Brain pericyte (primary cell): ENCODE measurements at places on chromosomes 13 and 19.

DNA sequence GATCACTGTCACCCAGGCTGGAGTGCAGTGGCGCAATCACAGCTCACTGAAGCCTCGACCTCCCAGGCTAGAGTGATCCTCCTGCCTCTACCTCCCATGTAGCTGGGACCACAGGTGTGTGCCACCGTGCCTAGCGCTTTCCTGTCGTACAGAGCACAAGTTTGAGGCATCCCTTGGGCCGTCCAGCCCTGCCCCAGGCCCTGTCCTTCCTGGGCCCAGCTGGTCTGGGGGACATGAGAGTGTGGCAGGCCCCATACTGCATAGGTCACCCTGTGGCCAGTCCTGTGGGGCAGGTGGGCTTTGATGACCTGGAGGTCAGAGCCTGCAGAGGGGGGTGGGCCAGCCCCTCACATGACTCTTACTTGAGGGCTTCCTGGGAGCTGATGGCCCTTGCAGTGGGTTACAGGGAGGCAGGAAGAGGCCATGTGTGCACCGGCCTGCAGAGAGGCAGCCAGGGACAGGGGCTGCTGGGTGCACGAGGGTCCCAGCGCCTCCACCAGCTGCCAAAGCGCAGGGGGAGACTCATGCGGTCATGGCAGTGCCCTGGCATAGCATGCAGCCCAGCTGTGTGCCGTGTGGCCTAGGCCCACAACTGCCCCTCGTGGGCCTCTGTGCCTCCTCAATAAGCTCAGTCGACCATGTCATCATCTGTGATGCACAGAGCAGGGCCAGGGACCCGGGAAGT, 61.4 kb downstream of the KDM4B start:
- no peak for DNase-seq

- no peak for DNase-seq
These were observed 7.9 kb downstream of the GPC6 start for GRCh38 chr13:93234459-93234858.

- DNase-seq = no peak
These were observed 3.8 kb downstream of the ELAVL1 start for GRCh38 chr19:8001651-8001994.

DNA sequence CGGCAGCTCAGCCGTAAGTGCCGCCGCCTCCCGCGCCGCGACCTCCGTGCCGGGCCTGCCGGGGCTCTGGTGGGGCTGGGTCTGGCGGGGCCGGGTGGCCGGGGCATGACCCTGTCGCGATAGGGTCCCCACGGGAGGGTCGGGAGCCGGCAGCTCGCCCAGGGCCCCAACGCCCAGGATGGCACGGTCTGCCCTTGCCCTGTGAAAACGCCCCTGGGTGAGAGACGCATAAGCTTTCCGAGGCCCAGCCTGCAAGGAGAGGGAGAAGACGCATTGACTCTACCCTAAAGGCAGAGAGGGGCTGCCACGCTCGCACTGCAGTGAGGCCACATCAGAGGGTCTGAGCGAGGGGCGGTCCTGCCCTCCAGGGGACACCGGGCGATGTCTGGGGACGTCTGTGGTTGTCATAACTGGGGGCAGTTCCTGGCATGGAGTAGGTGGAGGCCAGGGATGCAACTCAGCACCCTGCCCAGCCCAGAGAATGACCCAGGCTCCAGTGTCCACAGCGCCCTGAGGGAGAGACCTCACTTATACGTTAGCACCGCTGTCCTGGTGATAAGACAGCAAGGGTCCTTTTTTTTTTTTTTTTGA, 539 bp downstream of the ZNF554 start:
- no peak for DNase-seq

GRCh38 chr19:33721735-33722297, 74.9 kb upstream of the KCTD15 start:
- DNase-seq = no peak

DNA sequence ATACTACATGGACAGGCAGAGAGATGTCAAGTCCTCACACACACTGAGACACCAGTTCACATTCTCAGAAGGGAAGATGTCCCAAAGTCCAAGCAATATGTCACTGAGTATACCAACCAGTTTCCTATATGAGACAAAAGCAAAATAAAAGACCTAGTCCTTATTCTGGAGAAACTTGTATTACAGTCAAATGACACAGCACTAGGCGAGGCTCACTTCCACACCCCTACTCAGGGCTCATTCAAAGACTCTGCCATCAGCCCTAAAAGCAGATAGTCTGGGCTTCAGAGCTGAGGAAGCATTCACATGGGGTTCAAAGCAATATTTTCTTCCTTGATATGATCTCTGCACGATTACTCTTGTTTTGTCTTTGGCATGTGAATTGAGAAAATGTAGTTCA, 129.9 kb upstream of the UBL3 start:
- no peak for DNase-seq

- DNase-seq = no peak
These were observed 335 bp upstream of the SOX1 start for GRCh38 chr13:112066624-112067004.

GRCh38 chr13:110108348-110109139, 198.4 kb downstream of the COL4A1 start:
- peak; percentile 50 for DNase-seq

GRCh38 chr19:29278716-29279115, 65.8 kb upstream of the UQCRFS1 start:
- DNase-seq = no peak

DNA sequence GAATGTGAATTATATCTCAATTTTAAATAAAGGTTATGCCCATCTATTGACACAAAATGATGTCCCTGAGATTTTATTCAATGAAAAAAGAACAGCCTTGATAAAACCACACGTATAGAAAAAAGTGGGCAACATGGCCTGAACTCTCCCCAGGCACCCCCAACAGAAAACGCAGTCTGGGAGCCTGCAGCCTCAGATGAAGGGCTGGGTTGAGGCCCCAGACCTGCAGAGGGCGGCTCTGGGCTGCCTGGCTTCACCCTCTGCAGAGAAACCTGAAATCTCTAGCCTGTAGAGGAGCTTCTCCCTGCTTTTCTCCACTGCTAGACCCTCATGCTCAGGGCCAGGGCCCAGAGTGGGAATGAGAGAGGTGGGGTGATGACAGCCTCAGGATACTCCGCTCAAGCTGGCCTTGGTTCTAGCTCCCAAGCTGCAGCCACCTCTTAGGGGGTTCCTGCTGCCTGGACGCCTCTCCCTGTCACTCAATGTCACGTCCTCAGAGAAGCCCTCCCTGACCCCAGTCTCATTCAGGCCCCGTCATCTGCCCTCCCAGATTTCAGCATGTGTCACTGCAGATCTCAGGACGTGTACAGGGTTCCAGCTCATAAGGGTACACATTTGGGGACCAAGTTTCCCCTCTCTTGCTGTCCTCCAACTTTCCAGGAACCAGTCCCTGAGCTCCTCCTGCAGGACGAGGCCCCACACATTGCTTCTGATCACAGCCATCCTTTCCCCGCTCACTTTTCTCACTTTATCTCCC, 1.8 kb downstream of the MBD3 start:
- DNase-seq = no peak

DNA sequence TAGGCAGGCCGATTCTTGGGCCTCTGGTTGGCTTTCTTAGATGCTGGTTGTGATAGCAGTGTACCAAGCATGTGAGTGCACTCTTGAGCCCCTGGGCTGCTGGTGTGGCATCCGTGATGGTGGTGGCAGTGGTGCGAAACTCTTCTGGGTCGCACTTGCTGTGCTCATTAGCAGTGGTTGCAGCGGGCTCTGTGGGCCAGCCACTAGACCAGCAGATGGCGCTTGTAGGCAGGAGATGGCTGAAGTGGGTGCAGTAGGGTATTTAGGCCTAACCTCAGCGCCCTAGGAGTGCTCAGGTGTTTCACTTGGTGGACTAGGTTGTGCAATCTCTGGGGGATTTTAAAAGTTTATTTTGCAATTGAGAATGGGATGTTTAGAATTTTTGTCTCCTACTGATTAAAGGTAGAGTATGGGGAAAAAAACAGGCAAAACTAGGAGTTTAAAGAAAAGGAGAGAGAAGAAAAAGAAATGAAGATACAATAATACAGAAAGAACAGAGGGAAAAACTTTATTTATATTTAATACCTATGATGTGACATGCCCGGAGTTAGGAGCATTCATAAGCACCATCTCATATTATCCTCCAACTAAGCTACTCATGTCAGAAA, 4.3 kb upstream of the ZNF17 start:
- no peak for DNase-seq

- no peak for DNase-seq
These were observed 42.2 kb upstream of the TEX29 start for GRCh38 chr13:111278258-111278657.

DNA sequence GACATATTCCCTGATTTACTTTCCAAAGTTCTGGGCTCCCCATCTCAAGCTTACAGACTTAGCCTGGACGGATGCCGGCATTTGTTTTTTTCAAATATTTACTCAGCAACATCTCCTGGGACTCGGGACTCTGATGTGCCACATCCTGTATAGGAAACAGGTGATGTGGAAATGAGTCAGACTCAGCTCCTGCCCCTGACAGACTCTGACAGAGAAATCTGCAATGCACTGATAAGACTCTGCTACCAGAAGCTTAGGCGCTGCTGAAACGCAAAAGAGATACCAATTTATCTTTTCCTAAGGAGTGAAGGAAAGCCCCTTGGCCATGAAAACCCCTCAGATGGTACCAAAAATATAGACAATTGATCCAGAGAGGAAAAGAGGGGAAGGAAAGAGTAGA, 16.2 kb downstream of the LAIR2 start:
- DNase-seq = no peak

DNA sequence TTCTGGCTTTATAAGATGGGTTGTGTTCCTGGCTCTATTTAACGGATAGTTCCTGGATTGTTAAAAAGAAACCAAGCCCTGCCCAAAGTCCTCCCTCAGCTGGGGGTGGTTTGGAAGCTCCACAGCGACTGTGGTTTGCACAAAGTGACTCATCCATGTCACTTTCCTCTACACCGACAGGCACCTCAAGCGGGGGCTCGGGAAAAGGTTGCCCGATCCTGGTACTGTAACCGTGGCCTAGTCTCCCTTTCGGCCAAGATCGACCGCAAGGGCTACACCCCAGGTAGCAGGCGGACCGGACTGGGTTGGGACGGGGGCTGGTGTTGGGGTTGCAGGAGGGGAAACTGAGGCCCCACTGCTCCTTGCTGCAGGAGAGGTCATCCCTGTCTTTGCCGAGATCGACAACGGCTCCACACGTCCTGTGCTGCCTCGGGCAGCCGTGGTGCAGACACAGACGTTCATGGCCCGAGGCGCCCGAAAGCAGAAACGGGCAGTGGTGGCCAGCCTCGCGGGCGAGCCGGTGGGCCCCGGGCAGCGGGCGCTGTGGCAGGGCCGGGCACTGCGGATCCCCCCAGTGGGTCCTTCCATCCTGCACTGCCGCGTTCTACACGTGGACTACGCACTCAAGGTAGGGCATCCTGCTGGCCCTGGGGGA, 1.6 kb downstream of the ARRDC2 start:
- no peak for DNase-seq

DNA sequence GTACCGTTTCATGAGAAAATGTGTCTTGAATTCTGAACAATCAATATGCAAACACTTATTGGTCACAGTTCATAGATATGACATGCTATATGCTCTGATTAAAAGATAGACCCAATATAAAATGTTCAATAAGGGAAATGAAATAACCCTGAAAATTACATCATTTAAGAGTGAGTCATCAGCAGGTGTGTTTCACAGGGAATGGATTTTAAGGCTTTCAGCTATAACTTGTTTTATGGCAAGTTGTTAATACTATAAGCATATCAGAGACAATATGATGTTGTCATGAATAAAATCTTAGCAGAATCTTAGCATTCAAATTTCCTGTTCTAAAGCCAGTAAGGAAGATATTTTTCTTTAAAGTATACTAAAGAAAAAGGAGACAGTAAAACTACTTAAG, 483.4 kb upstream of the PCDH9 start:
- DNase-seq = no peak

DNA sequence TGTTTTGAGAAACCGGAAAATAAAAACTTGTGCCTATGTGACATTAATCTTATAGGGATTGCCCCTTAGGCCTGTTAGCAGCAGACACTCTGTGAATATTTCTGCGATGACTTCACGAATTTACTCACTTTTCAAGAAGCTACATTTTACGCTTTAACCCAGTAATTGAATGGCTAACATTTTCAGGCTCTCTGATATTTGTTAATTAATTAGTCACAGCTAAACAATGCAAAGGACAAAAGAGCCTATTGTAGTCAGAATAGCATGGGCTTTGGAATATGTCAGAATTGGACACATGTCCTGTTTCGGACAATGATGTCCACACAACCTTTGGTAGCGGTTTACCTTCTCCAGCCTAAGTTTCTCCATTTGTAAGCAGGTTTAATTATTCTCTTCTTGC, 506.6 kb downstream of the EFNB2 start:
- DNase-seq = no peak

DNA sequence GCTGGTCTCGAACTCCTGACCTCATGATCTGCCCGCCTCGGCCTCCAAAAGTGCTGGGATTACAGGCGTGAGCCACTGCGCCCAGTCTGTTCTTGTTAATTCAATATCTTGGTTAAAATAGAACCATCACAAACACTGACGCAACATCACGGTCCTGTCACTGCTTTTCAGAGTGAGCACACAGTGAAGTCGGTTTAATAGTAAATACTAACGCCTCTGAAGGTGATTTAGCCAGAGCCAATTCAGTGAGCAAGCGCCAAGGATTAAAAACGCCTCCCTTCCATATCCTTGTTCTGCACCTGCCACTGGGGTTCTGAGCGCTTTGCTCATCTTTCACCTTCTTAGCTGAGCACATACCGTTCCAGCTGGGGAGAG, 30.3 kb downstream of the LAMP1 start:
- no peak for DNase-seq

DNA sequence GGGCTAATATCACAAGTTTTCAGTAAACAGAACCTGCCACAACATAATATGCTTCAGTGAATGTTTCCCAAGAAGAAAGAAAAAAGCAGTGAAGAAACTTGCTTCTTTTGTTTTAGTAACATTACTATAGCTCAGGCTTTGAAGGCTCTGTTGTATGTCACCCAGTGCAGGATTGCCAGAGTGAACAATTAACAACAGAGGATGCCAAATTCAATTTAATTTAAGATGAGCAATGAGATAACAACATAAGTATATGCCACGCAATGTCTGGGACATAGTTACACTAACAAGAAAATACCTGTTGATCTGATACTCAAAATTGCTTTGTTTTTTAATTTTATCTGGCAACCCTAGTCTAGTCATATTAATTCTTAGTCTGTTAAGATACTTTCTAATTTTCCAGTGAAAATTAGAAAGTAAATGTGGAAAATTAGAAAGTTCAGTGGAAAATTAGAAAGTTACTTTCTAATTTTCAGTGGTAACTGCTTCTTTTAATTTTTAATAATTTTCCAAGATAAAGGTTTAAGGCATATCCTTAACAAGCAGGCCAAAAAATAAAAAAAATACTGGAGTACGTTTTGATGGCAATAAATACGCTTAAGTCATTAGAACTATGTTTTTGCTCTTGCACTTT, 336.3 kb downstream of the SLITRK6 start:
- DNase-seq = no peak
